DMS153 (cell line): ENCODE measurements at places on chromosomes 3 and 15.

DNA sequence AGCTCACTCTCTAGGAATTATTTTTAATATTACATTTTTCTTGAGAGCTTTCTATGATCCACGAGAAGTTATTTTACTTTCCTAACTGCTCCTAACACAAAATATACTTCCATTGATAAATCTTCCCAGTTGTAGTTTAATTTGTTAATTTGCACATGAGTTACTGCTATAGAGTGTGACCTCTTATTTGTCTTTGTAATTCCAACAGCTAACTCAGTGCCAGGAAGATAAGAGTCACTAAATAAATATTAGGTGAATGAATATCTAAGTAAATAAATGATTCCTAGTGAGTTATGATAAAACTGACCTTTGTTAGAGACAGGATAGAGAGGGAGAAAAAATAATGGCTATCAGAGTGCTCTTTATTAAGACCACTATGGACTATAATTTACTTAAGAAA is 319.9 kb downstream of the NAALADL2 start:
- DNase-seq, result peak; percentile 40

DNA sequence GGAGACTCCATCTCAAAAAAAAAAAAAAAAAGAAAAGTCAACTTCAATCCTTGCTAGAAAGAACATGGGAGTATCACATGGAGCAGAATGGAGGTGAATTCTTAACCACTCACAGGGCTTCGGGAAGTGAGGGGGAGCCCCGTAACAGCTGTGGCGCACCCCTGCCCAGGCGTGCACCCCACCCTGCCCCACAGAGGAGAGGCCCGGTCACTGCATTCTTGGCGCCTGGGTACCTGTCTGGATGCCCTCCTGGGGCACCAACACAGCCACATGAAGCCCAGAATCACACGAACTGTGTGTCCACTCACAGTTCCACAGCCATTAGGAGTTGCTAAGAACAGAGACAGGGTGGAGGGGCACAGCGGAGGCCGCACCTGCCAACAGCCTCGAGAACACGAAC is 51.8 kb downstream of the NIPA2 start:
- no peak for DNase-seq

DNA sequence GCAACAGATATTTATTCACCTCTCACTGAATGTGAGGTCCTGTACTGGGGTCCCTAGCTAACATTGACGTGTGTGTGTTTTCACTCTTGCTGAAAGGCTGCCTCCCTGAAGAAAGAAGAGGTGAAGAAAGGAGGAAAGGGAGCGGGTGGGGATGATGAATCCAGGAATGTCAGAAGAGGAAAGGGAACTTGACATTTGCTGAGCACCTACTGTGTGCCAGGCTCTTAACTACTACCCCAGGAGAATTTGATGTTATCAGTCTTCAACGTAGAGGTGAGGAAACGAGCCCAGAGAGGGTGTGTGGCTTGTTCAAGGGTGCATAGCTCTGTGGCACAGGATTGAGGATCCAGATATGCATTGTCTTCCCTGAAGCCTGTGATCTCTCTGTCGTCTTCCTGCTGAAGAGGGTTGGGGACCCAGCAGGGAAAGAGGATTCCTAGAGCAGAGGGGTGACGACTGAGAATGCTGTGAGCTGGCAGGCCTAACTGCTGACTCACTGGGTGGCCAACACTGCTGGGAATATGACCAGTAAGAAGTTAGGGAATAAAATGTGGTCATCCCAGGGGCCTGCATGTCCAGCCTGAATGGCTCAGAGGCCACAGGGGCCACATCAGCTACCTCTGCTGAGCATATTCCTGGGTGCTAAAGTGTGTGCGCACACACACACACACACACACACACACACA is 6.6 kb upstream of the ATP2B2 start:
- no peak for DNase-seq

DNA sequence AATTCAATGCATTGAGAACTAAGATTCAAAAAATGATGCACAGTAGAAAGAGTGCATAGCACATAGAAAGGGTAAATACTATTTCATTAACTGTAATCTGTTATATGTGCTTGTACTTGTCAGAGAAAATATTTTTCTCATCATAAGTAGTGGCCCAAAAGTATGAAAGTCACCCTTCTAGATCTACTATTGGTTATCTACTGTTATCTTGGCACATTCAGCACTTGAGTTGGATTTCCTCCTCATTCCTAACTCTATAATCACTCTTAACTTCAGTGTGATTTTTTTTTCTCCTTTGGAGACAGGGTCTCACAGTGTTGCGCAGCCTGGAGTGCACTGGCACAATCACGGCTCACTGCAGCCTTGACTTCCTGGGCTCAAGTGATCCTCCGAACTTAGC is 194.4 kb downstream of the PCCB start:
- DNase-seq, result no peak

DNA sequence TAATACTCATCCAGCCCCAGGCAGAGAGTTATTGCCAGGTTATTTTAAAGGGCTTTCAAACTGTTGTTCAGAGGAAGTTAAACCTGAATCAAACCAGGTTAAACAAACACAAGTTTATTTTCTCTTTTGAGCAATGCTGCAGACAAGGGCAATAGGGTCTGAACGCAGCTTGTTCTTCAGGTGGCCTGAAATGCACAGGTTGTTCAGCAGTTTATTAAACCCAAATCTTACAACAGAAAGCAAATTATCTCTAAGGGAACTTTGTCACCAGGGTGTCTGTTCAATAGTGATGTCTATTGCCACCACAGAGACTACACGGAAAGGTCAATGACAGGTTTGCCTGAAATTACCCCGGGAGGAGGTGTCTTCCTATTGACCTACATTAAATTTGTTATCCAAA is 134.0 kb downstream of the IL5RA start:
- no peak for DNase-seq

- no peak for DNase-seq
These were observed 112.0 kb downstream of the FRMD4B start for GRCh38 chr3:69273896-69274295.
